ENCODE measurements at places on chromosomes 16 and 17. TPM values are rescaled to one million over a fixed set of nuclear protein-coding genes. Genes with fewer than 3 reads are reported as not detected.

CASKIN1 gene
- total RNA-seq: 5.3 TPM

CA5A gene
- not detected for total RNA-seq

DNA sequence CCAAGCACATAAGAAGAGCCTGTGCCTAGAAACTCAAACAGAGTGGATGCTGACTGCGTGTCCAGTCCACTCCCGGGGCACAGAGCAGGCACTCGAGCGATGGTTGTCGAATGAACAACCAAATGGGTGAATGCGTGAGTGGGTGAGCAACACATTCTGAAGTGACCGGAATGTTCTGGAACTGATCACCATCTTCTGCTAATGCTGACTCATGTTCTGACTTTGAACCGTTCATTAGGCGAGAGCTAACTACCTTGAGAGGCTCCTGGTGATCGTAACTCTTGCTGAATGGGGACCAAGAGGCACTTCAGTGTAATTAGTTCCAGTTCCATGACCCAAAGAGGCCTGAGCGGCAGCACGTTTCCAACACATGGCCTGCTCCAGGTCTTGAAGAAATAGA is 37.9 kb downstream of the IRF8 start:
- no peak for DNase-seq

DNA sequence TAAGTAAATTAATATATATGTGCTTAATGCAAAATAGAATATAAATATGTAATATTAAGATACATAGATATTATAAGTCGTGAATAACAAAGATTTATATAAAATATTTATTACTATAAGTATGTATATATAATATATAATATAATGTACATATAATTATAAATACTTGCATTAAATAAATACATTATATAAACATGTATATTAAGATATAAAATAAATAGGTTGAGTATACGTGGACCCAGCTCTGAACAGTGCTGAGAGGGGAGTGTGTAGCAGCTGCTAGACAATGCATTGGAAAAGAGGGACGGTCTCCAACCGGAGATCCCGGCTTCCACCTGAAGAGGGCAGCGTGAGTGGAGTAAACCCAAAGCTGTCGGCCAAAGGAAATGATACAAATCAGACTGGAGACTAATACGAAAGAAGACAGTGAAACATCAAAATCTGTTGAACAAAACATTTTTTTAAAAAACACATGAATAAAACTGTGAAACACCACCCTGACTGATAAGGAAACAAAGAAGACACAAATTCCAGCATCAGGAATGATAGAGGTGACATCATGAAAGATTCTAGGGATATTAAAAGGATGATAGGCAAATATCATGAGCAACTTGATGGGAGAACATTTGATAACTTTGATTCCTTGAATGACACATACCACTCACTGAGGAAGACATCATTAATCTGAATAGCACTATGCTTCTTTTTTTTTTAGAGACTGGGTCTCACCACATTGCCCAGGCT is 125.4 kb upstream of the CHMP6 start:
- DNase-seq: peak; percentile 76

DNA sequence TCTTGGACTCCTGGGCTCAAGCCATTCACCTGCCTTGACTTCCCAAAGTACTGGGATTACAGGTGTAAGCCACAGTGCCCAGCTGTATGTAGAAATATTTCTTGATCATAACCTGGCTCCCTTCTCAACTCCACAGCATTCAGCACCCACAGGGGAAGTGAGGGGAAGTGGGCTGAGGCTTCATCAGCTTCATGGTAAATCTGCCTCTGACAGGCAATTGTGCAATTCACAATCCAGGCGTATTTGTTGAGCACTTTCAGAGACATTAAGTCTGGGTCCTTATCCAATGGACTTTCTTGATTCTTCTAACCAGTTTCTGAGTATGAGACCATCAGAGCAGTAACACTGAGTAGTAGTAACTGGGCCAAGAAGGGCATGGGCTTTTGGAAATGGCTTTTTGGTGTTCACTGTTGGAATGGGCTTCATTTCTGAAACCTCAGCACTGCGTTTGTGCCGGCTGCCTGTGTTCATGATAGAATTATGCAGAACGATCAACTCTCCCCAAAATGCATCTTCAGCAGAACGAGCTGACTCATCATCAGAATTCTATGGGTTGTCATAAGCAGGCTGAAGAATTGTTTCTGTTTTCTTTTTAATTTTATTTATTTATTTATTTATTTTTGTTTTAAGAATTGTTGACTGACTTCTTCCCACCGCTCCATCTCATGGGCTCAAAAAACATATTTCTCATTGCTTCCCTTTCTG is 28.9 kb downstream of the FAM20A start:
- no peak for DNase-seq

DNA sequence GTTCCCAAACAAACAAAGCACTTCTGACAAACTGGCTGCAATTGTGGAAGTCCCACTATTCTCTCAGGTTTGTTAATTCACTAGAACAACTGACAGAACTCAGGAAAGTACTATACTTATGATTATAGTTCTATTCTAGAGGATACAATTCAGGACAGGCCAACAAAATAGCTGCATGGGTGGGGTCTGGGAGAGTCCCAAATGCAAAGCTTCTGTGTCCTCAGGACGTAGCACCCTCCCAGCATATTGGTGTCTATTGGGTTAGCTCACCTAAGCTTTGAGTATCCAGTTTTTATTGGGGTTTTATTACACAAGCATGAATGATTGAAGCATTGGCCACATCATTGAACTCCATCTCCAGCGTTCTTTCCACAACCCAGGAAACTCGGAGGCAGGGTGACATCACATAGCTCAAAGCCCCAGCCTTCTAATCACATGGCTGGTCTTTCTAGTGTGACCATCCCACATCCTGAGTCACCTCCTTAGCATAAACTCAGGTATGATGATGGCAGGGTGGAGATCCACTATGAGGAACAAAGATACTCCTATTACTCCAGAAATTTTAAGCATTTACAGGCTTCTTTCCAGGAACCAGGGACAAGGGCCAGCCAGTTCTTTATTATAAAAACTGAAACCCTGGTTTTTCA is 43.9 kb upstream of the CCNF start:
- DNase-seq: no peak

- peak; percentile 18 for DNase-seq
Measured at GRCh38 chr17:18958611-18959010, 6.6 kb downstream of the SLC5A10 start.

DNA sequence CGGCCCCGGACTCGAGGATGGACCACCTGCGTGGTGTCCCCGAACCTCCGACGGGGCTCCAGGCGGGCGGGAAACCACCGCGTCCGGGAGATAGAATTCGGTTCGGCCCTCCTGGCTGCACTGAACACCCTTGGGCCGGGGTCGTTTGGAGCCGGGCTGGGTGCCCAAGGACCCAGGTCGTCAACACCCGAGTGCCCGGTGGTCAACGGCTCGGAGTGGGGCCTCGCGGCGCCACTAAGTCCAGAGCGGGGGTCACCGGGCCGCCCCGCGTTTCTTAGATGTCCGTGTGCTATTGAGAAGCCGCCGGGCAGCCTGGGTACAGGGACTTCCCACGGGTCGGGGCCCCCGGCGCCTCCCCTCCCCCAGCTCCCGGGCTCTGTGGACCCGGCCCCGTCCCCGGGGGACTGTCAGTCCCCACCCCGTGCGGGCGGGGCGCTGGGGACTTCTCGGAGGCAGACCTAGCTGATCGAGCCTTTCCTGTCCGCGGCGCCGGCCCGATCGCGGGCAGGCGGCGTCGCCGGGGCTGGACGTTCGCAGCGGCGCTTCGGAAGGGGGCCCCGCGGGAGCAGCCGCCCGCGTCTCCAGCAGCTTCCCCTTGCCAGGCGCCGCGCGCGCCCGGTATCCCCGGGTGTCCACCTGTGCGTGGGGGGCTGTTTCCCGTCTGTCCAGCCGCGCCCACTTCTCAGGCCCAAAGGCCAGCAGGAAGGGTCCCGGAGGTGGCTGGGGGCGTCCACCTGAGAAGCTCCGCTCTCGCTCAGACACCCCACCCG is 655 bp upstream of the NPTX1 start:
- DNase-seq: no peak

DNA sequence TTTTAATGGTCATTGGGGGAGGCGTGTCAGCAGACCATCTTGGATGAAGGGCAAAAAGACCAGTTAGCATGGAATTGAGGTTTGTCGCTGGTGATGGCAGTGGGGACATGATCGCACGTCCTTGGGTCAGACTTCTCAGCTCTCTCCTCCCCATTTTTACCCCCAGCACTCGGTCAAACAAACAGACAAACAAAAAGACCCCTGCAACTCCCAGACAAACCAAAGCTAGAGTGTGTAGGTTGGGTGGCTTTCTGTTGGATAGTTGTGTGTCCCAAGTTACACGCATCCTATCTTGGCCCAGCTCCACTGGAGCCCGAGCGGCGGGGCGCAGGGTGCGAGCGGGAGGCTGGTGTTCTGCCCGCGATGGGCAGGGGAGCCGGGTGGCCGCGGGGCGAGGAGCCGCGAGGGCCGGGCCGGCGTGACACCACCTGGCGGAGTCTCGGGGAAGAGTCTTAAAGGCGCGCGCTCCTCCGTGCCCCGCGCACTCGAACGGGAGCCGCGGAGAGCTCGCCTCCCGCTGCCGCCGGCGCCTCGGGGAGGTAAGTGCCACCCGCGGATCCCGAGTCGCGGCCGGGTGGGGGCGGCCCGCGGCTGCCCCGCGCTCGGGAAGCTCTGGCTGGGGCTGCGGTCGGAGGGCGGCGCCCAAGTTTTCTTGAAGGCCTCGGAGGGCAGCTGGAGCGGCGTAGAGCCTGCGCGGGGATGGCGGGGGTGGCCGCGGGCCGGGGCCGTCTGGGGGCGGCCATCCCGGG is 18.5 kb upstream of the NTN1 start:
- peak; percentile 51 for DNase-seq

DNA sequence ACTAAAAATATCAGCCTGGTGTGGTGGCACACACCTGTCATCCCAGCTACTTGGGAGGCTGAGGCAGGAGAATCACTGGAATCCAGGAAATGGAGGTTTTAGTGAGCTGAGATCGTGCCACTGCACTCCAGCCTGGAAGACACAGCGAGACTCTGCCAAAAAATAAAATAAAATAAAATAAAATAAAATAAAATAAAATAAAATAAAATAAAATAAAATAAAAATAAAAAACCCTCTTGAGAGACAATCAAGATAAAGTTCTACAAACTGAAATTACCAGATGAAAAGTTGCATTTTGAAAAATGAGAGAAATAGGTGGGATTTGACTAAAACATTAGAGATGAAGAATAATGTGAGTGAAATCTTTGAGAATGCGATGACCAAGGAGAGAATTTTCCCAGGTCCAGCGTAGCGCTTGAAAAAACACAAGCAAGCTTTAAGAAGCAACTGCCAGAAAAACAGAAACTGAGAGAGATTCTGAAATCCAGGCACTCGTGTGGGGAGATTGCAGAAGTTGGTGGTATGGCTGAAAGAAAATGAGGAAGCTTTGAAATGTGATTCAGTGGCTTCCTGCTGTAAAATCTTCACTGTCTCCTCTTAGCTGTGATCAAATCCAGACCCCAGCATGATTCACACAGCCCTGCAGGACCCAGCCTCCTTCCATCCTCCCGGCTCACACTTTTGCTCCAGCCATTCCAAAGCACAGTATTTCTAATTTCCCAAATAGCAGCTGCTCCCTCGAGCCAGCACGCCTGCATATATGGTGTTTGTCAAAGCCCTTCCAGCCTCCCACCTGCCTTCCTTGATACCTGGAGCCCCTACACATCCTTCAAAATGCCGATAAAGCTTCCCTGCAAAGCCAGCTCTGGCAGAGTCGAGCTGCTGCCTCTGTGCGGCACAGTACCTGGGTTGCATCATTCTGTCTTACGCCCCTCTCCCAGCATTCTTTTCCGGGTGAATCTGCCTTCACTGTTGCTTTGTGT is 8.2 kb upstream of the CD300E start:
- no peak for DNase-seq

DNA sequence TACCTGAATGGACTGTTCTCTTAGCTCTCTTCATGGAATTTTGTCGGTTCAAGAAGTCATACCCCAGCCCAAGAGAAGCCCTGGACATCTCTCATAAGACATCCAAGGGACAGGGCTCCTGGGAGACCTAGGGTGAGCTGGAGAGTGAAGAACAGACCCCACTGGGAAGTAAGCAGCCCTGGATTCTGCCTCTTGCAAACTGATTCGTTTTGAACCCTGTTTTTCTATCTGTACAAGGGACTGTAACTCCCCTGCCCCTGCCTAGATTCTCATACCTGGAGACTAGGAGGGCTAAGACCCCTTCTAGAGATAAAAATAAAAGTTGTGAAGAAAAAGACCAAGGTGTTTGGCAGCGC is 449 bp downstream of the CCL3L1 start:
- no peak for DNase-seq

DNA sequence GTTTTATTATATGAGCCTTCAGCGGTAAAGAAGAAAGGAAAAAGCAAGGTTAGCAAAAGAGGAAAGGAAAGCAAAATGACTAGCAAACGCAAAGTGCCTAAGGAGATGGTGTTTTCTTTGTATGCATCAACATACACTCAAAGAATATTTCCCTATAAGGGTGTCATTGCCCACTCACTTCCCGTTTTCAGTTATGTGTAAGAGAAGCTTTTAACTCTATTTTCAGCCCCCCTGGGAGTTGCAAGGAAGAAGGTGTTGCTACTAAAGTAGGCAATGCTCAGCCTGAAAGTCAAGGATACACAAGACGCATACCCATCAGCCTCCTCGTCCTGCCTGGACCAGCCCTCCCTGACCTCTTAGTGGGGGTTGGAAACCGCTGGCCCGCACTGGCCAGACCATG is 267.7 kb upstream of the ZFHX3 start:
- no peak for DNase-seq
